8988T (cell line): ENCODE measurements at places on chromosomes 5 and 9.

DNA sequence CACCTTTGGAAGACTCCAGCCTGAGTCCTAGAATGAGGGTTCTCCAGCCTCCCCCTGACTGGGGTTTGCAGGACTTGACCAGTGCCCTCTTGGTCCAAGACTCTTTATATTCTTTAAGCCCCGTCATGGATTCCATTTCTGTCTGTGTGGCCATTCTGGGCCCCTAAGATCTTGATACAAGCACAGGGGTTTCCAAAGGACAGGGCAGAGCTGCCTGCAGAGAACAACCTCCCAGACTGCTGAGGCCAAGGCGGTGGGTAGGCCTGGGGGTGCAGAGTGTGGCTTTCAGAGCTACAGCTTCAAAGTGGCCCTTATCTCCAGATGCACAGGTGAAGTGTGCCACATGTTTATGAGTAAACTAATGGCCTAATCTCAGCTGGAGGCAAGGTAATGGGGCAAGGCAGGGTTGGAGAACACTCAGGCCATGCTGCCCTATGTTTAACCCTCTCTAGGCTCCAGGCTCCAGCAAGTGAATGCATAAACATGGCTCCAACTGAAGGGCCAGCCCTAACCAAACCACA is 32.1 kb downstream of the FOXI1 start:
- no peak for DNase-seq

- DNase-seq, result no peak
Observed at GRCh38 chr9:5712651-5713390, 83.9 kb downstream of the RIC1 start.

- DNase-seq, result no peak
Observed at GRCh38 chr9:112140936-112141335, 34.2 kb downstream of the SUSD1 start.

DNA sequence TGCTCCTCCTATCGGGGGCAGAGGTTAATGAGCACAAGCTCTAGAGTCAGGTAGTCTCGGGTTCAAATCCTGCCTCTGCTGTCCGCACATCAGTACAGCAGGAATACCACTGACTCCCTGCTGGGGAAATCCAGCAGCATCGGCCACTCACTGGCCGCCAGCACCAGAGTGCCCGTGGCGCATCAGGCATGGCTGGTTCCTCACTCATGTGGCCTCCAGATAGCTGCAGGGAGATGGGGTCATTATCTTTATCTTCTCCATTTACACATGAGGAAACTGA is 137.6 kb upstream of the COL5A1 start:
- DNase-seq, result no peak

DNA sequence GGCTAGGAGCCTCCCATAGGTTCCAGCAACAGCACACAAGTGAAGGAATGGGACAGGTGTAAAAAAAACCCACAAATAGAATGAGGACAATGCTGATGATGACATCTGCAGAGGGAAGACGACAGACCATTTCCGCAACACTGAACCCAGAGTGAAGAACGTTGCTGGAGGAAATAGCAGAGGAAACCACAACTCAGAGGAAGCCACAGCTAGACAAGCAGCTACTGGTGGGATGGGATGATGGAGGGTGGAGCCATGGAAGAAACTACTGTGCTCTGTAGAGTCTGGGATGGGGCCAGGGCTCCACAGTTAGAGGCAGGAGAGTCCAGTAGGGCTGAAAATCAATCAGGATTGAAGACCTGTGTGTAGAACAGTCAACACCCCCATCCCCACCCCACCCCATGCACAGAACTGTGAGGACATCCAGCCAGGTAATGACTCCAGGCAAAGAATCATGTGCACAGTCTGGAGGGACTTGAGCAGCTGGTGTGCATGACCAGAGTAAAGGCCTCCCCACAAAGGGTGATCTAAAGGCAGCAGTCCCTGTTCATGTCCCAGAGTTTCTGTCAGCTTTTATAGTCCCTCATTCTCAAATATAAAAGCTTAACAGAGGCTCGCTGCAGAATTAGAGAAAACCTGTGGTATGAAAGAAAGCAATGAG is 65.2 kb upstream of the SPIN1 start:
- no peak for DNase-seq

DNA sequence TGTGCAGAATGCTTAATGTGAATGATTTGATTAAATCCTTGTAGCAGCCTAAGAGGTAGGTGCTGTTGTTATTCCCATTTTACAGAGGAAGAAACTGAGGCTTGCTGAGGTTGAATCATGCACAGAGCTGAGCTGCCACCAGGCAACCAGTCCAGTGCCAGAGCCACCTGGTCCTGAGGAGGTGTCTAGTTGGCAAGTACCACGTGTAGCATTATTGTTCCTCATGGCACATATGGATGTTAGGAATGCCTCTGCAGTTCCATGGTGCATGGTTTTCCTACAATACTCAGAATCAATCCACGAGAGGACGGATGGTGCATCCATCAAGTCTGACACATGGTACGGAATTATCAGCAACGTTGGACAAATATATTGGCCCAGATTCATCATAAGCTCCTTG is 8.9 kb downstream of the UBE2QL1 start:
- DNase-seq, result no peak

GRCh38 chr5:145925353-145925752 is 11.0 kb upstream of the SH3RF2 start:
- no peak for DNase-seq
